ENCODE measurements at places on chromosomes 11 and 22.

DNA sequence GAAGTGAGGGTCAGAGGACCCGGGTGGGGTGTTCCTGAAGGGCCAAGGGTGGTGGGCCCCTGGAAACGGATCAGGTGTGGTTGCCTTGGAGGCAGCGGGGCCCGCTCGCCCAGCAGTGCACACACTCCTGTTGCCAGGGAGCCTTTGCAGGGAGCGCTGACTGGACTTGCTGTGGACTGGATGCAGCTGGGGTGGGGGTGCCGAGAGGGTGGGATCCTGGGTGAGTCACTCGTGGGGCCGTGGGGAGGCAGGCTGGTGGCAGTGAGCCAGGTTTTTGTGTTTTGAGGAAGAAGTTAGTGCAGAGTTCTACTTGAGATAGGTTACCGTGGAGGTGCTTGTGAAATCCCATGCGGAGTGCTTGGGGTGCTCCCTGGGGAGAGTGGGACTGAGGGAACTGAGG is 1.3 kb downstream of the MRPL23 start:
- DNase-seq, result no peak

- no peak for DNase-seq
These were observed 48.7 kb downstream of the DDX6 start for GRCh38 chr11:118742304-118742703.

- no peak for DNase-seq
These were observed 39.4 kb downstream of the GGTLC2 start for GRCh38 chr22:22683668-22684361.

- no peak for DNase-seq
These were observed 408.4 kb downstream of the SOX6 start for GRCh38 chr11:15947681-15948648.

DNA sequence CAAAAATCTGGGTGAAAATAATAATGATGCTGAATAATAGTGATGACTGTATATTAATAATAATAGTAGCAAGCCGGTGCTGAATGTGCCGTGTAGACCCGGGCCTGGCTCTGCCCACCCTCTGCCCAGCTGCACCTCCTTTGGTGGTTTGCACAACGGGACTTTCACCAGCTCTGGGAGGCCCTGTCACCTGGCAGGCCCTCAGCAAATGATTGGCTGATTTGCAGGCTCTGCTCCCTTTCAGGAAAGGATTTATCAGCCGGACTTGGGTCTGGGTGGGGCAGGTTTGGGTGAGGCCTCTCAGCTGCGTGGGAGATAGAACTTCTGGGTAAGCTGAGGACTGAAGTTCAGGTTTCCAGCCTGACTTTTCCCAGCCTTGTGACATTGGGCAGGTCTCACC is 21.4 kb downstream of the KIAA1671 start:
- no peak for DNase-seq
